ENCODE measurements at places on chromosomes 7 and 10.
A peak's percentile ranks its signal among the peaks of the same experiment; 100 is the strongest.

DNA sequence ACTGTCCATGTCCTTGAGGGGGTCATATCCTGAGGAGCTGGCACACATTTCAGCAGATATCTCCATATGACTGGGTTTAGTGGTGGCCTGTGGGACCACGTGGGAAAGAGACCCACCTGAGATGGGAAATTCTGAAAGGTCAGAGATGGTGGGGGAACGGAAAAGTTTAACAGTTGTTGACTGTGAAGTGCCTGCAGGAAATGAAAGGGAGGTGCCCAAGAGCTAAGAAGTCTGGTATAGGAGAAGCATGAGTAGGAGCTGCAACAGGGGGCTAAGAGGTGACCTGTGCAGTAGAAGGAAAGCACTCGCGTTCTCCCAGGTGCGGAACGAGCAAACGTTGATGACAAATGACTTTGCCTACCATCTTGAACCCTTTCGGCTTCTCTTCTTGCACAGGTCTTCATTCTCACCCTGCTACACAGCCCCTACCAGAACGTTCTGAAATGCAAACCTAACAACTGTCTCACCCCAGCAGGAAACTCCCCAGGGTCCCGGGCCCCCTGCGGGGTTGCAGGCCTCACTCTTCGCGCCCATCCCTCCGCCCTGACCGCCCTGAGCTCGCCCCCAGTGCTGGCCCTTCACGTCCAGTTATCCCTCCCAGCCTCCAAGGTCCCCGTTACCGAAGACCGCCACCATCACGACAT is 9.8 kb upstream of the FXYD4 start:
- DNase-seq = no peak

- DNase-seq = no peak
Measured at GRCh38 chr7:112161253-112162141, 44.7 kb downstream of the DOCK4 start.

DNA sequence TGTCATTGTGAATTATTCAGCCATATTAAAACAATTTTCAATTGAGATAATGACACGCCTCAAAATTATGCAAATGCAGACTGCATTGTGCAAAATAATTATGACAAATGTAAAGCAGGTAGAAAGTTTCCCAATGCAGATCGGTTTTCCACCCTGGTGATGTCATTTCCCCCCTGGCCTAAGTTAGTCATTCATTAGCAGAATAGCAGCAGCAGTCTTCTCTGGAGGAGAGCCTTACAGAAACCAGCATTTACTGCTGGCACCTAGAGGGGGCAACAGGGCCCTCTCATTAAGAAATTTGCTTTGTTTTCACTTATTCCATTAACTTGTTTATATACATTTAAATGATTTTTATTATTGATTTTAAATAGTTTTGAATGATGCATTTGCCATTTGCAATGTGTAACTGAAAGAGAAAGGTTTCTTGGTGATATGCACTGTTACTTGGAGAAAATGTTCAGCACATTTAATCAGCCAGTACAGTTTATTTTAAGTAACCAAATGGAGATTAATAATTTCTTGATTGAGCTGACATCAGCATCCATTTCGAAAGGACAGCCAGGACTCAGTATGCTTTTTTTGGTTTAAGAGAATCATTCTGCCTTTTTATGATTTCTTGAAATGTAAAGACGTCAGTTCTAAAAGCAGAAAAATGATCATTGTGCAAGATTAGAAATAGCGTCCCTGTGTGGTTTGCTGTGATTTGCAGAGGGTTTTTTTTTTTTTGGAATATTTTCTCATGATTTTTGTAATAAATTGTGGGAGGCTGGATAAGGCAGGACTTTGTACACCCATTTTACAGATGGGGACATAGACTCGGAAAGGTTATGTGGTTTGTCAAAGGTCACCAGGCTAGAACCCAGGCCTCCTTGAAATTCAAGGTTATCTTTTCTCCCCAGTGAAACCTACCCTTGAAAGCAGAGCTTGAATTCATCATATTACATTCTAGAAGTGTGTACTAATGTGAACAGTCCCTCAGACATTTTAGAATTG is 3.5 kb downstream of the ARID5B start:
- no peak for DNase-seq

GRCh38 chr10:95211606-95212279 is 17.7 kb downstream of the ACSM6 start:
- DNase-seq = no peak

GRCh38 chr7:106968160-106968559 is 76.3 kb upstream of the PRKAR2B start:
- no peak for DNase-seq

DNA sequence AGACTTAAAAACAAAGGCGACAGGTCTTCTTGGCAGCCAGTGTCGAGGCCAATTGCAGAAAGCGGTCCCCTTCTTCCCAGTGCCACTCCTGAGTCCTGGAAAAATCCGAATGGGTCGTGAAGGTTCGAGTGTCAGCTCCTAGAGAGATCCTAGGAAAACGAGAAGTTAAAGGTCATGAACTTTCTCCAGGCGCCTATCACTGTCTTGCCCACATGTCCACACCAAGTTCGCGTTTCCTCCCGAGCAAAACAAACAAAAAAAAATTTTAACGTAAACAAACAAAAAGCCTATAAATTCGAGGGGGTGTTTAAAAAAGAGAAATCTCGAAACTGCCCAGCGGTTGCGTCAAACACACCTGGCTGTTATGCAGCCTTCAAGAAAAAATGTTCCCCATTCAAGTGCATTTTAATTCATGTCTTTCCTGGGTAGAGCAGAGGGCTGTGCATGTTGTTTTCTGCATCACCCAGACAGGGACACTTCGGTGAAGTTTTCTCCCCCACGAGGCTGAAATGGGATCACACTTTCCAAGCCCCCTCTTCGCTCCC is 1.5 kb downstream of the ARHGAP21 start:
- DNase-seq = peak; percentile 20

DNA sequence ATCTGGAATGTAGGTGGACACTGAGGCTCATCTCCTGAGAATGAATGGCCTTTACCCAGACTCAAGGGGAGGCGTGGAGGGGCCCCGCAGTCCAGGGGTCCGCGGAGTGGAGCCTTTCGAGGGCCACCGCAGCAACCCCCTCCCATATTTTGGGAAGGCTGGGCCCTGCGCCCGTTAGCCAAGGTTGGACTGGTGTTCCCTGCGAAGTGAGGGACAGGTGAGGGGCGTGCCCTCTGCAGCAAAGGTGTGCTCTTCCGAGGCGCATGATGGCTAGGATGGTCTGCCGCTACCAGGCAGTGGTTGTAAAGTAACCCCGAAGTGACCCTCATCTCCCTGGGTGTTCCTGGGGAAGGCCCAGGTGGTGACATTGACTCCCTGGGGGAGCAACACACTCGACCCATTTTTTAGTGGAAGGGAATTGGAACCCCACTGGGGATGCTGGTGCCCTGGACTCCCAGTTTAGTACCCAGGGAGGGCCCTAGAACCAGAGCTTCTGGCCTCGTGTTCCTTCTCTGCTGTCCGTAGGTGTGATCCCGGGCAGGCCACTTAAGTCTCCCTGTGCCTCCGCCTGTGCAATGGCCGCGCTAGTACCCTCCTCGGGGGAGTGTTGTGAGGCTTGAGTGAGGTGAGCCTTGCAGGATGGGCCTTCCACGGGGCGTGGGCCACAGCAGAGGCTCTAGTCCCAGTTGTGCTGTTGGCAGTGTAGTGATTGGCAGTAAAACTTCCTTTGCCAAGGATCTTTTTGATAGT is 779 bp downstream of the FAM241B start:
- DNase-seq = no peak

- DNase-seq = no peak
Measured at GRCh38 chr10:88810196-88810961, 7.8 kb downstream of the LIPM start.

DNA sequence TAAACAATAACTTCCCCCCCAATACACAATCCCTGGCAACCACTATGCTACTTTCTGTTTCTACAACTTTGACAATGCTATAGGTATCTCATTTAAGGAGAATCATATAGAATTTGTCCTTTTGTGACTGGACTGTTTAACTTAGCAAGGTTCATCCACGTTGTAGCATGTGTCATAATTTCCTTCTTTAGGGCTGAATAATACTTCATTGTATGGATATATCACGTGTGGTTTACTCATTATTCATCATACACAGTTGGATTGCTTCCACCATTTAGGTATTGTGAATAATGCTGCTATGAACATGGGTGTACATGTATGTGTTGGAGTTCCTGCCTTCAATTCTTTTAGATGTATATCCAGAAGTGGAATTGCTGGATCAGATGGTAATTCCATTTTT is 111.0 kb downstream of the LMBR1 start:
- no peak for DNase-seq

- no peak for DNase-seq
Measured at GRCh38 chr10:110168601-110169481, 38.6 kb upstream of the MXI1 start.

DNA sequence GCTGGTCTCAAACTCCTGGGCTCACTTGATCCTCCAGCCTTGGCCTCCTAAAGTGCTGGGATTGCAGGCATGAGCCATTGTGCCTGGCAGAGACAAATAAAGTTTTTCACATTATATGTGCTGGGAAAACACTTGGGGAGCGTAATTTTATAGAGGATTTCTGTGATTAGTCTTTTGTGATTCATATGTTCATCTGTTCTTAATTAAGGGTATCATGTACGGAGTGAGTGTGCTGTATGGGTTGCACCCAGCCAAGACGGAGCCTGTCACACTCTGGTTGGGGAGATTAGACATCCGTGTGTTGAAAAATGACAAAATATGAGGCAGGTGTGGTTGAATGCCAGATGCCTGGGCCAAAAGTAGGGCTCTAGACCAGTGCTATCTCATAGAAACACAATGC is 10.3 kb downstream of the ADRB1 start:
- no peak for DNase-seq

DNA sequence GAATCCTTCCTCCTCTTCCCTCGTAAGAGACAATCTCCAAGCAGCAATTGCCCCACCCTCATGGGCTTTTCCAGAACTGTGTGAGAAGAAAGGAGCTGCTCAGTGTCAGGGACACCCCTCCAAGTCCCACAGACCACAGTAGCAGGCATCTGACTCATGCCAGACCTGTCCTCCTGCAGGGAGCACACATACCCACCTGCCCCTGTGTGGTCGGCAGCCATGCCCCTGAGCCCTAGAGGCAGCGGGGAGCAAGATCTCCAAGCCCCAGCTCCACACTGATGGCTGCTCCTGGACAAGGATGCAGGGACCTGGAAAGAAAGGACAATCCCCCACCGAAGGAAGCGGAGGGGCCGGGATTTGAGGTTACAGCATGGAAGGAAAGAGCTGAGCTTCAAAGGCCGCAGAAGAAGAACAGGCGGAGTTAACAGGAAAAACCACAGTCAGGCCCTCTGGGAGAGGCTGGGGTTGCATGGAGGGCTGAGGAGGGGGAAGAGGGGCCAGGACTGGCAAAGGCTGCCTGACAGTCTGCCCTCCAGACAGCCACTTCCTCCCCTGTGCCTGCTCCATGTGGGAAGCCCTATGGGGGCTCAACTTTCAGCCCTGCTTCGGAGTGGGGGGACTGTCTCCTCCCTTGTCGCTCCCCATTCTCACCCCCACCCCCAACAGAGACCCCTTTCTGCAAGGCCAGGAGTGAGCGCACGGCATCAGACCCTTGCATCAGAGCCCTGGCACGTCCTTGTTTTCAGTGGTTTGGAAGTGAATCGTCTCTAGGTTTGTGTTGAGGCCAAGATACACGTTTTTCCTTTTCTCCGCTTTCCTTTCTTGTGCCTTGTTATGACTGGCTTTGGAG is 46.8 kb downstream of the ASB13 start:
- DNase-seq = no peak

DNA sequence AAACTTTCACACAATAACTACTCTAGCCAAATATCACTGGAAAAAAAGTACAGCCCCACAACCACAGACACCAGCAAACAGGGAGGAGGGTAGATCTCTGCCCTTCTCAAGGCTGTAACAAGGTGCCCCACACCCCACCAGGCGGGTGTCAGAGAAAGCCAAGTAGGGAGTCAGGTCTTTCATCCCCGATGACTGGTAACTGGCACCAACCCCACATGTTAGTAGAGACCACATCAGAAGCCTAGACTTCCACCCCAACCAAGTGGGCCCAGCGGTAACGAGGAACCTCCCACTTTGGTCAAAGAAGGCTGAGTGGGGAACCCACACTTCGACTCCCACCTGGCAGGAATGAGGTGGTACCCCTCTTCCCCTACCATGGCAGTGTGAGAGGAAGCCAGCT is 16.4 kb upstream of the RUFY2 start:
- no peak for DNase-seq

- no peak for DNase-seq
Measured at GRCh38 chr7:96120445-96121225, 201.3 kb downstream of the SLC25A13 start.
